ENCODE measurements at places on chromosomes 7 and 10.

DNA sequence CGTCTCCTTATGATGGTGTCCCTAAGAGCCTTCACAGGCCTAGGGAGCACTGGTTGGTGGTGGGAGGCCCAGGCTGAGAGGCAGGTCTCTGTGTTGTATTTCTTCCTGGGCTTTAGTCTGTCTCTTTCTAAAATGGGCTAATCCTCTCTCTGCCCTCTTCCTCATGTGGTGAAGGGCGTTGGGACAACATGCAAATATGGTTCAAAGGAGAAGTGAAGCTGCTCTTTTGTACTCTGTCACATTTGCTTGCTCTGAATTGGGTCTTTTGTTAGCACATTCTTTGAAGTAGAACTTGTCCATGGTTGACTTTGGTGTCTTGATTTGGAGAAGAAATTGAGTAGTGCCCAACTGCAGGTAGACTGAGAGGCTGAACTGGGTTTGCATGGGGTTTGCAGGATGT, 814 bp downstream of the HK1 start:
- no peak for DNase-seq

GRCh38 chr7:110868458-110868857, 222.5 kb upstream of the LRRN3 start:
- DNase-seq = no peak

DNA sequence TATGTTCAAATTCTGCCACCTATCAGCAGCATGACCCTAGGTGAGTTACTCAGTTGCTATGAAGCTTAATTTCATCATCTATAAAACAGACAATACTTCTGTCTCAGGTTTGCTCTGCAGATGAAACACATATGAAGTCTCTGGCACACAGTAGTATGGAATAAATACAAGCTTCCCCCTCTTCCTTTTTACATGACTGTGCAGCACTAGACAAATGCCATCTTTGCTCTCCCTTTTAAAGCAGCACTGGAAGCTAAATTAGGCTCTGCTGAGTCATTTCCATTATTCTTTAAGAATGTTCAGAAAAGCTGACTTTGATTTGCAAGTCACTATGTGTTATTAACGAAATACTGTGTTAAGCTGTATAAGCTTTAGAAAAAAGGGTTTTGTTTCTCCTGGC, 40.7 kb upstream of the ANAPC16 start:
- peak; percentile 47 for DNase-seq

GRCh38 chr7:2108071-2108455, 124.7 kb downstream of the MAD1L1 start:
- no peak for DNase-seq

- no peak for DNase-seq
These were observed 70.3 kb upstream of the NANOS1 start for GRCh38 chr10:118958984-118959925.

GRCh38 chr7:95095259-95095965, 188.0 kb downstream of the PPP1R9A start:
- DNase-seq = no peak

DNA sequence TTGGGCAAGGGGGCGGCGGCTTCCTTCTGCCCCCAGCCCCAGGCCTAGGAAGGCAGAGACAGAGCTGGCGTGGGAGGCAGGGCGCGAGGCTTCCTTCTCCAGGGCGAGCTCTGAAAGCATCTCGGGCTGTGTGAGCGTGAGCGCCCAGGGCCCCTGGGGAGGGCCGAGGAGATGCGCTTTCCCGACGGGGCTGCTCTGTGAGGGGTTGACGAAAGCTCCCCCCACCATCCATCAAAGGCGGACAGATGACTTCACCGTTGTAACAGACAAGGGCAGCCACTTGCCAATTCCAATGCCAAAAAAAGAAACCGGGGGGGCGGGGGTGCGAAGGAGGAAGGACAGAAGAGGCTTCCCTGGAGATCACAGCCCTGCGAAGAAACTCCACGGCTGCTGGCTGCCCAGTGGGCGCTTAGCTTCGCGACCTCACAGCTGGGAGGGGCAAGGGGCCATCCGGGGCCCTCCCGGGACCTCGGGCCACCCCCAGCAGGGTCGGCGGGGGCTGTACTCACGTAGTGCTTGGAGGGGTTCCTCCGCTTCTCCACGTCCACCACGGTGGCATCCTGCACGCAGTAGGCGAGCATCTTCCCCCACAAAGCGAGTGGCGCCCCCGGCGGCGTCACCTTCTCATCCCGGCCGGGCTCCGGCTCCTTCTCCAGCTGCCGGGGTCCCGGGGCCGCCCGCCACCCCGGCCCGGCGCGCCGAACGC, 537 bp downstream of the SH3PXD2A start:
- DNase-seq = no peak

- DNase-seq = peak; percentile 7
These were observed 511 bp upstream of the NRP1 start for GRCh38 chr10:33334805-33335550.

DNA sequence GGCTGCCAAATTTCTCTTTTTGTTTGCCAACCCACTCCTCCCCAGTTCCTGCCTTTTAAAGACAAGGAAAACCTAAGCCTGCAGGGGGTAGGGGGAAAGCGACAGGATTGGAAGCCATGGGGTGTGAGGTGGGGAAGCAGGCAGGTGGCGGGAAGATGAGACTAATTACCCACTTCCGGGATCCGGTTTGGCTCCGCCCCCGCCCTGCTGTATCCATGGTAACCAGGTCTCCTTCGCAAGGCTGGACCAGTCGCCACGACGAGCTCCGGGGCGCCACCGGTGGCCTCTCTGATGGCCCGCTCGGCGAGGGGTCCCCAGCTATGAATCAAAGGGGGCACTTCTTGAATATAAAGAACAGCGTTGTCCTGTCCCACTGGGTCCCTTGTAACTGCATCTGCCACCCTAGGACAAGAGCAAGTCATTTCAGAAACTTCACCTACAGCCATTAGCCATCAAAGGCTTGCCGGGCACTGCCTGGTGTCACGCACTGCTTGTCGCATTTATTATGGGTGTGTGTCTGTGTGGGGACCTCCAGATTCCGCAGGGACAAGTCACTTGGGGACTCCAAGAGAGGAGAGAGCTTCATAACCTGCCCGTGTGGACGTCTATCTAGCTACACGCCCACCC, 55.4 kb upstream of the LMTK2 start:
- peak; percentile 43 for DNase-seq

GRCh38 chr7:29488977-29489376, 74.7 kb upstream of the PRR15 start:
- no peak for DNase-seq

DNA sequence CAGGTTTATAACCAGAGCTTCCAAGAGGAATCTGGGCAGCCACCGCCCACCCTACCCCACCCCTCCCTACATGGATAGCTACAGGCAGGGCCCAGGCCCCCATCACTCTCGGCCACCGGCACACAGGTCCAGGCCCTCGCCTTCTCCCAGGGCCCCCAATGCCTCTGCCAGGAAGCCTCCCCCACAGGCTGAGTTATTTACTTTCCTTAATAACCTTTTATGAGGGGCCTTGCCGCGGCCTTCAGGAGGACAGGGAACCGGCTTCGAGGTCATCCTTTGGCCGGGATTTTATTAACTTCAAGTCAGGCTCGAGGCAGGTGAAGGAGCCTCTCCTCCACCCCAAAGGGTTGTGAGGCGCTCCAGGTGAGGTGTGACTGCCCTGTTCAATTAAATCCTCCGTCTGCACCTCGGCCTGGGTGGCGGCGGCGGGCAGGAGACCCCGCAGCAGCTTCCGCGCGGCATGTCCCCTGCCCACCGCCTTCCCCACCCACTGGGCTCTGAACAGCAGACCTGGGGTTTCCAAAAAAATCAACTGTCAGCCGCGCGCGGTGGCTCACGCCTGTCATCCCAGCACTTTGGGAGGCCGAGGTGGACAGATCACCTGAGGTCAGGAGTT, 106.5 kb downstream of the MICALL2 start:
- no peak for DNase-seq

GRCh38 chr7:4762121-4763055, 13.0 kb upstream of the AP5Z1 start:
- DNase-seq = no peak

DNA sequence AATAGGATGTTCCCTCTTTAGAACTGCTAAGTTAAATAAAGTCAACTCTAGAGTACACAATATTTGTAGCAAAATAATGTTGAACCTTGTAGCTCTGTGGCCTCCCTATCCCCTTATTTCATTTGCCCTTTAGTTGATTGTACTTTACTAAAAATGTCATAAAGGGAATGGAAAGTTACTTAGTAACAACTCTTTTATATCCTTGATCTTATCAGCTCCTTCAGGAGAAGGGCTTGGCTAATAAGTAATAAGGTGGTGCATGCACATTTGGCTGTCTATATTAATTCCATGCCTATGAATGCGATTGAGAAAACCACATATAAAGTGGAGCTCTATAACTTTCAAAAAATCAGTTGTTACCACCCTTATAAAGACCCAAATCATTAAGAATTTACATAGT, 41.5 kb upstream of the GATA3 start:
- no peak for DNase-seq

DNA sequence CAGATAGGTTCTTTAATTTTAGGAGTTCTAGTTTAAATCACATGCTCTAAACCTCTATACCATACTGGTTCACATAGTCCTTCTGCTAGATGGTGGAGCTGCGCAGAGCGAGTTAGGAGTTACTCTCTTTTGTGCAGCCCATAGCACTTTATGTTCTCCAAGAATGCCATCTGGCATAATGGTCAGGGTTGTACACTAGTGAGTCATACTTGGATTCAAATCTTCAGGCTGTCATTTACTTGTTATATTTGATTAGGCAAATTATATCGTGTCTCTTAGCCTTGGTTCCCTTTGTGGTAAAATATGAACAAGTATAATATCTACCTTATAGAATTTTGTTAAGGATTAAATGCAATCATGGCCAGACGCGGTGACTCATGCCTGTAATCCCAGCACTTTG, 1078.3 kb downstream of the NRG3 start:
- DNase-seq = no peak

- DNase-seq = no peak
These were observed 114.4 kb upstream of the SVIL start for GRCh38 chr10:29749150-29749549.

DNA sequence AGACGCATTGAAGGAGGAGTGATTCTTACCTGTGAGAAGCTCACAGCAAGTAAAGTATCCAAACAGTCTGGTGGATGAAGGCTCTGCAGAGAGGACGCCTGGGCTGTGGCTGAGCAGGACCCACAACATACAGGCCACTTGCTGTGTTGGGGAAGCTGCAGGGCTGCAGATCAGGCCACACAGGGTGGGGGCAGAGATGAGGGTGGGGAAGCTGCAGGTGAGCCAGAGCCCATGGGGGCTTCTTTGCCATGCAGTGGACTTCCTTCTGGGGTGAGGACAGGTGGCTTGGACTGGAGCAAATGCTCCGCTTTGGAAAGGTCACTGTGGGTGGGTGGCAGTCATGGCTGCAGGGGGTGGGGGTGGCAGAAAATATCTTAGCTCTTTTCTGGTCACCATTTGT, 214.8 kb downstream of the GLRX3 start:
- DNase-seq = no peak

GRCh38 chr10:114427124-114427852, 23.0 kb upstream of the AFAP1L2 start:
- no peak for DNase-seq

DNA sequence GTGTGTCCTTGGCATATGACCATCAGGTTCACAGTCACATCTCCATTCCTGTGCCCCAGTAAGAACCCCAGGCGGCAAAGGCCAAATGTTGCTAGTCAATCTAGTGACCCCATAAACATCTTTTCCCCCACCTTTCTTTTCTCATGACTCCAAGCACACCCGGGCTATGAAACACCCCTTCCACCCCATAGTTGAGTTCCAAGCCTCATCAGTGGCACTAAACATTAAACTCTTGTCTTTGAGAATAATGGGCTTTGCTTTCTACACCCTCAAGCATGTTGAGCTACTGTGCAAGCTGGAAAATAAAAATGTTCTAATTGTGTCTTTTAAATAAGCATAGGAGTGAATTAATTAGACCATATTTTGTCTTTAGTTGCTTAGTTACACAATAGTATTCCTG, 9.4 kb downstream of the ARID5B start:
- DNase-seq = no peak

GRCh38 chr7:13990319-13990983, 985 bp upstream of the ETV1 start:
- peak; percentile 40 for DNase-seq

GRCh38 chr10:17789396-17789795, 19.8 kb upstream of the MRC1 start:
- DNase-seq = no peak

DNA sequence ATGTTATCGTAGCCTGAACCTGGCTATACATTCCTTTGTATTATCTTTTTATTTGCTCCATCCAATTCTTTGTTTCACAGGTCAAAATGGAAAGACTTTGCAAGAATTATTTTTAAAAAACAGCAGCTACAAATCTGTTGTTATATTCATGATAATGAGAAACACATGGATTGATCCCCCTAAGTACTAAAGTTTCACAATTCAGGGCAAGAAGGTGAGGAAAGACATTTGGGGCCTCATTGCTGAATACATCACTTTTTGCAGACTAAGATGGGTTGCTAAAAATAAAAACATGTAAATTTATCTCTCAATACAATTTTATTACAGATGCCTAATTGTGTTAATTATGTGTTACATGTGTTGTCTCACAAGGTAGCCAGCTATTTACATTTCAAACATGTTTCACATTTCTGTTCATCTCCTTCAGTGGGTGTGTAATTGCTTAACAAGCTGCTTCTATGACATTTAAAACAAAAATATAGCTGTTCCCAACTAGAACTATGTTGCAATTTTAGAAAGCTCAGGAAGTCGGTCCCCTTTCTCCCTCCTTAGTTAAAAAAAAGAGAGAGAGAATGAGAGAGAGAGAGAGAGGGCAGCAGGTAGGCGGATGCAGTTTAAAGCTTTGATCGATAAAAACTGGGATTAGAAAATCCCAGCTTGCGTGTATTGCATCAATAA, 606.3 kb upstream of the FZD8 start:
- no peak for DNase-seq

- DNase-seq = no peak
These were observed 20.1 kb downstream of the ITGB1 start for GRCh38 chr10:32937911-32938424.

DNA sequence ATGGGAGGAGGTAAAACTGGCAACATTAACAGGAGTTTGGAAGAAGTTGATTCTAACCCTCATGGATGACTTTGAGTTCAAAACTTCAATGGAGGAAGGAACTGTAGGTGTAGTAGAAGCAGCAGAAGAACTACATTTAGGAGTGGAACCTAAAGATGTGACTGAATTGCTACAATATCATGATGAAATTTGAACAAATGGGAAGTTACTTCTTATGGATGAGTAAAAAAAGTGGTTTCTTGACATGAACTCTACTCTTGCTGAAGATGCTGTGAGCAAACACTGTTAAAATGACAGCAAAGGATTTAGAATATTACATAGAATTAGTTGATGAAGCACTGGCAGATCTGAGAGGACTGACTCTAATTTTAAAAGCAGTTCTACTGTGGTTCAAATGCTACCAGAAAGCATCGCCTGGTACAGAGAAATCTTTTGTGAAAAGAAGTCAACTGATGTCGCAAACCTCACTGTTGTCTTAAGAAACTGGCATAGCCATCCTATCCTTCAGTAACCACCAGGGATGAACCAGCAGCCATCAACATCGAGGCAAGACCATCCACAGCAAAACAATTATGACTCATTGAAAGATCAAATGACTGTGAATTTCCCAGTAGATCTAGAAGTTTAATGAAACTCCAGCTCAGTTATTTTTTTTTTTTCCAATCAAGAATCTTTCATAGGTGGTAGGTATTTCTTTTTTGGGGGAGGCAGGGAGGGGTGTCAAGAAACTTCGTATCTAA, 20.8 kb downstream of the BRAF start:
- DNase-seq = no peak
